ENCODE measurements at places on chromosomes 11 and 22. TPM values are rescaled to one million over a fixed set of nuclear protein-coding genes. Genes with fewer than 3 reads are reported as not detected.

DNA sequence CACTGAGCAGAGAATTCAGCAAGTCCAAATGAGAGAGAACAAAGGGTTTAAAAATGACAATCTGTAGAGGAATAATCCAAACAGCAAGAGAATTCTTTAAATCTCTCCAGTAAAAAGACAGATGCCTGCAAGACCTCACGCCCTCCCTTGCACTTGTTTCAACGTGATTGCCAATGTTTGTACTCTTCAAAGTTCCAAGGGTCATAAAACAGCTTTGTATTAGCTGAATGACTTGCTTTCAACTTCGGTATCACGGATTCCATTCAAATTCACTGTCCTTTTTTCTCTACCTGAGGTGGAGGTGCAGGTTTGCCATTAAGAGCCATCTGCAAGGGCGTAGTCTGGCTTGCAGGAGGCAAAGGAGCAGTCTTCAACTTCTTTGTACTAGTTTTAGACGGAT, 41.1 kb upstream of the CHRNA10 start:
- no peak for DNase-seq

DNA sequence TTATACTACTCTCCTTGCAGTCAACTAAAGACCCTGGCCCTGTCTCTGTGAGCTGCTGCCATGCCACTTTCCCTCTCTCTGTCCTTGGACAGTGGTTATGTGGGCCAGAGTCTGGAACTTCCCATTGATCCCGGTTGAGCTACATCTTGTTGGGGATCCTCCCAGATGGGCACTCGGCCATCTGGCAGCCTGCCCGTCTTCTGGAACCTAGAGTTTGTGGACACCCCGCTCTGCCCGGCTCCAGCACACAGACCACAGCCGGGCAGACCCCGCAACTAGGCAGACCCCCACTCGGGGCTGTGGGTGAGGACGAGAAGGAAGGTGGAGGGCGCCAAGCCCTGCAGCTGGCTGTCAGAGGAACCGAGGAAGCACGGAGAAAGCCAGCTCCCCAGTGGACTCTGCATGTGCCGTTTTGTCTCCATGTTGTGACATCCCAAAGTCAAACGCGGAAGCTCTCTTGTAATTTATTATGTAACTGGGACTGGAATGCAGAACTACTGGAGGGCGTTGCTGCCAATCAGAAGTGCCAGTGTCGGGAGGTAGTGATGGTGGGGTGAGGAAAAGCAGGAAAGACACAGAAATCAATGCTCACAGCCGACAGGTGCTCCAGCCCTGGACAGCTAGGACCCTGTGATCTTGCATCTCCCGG, 207.7 kb downstream of the CEP164 start:
- no peak for DNase-seq

GRCh38 chr11:69598147-69598546, 42.8 kb upstream of the CCND1 start:
- no peak for DNase-seq

- DNase-seq, result no peak
These were observed 10.3 kb upstream of the GAS2 start for GRCh38 chr11:22656130-22656529.

GRCh38 chr11:1042626-1043562, 6.4 kb upstream of the MUC6 start:
- no peak for DNase-seq

DNA sequence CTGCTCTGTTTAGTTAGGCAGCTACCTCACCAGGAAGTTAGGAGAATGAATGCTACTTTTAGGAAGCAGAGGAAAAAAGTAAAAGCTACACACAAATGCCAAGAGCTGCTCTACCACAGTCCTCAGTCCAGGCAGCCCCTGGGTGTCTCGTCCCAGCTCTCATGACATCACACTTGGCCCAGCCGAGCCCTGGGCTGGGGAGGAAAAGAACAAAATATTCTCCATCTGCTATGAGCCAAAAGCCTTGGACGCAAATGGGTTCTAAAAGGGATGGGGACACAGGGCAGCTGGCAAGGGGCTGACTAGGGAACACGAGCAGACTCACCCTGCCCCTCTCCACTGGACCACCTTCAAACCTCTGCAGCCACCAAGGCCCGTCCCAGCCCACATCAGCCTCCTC, 26.1 kb downstream of the TMEM184B start:
- no peak for DNase-seq

DNA sequence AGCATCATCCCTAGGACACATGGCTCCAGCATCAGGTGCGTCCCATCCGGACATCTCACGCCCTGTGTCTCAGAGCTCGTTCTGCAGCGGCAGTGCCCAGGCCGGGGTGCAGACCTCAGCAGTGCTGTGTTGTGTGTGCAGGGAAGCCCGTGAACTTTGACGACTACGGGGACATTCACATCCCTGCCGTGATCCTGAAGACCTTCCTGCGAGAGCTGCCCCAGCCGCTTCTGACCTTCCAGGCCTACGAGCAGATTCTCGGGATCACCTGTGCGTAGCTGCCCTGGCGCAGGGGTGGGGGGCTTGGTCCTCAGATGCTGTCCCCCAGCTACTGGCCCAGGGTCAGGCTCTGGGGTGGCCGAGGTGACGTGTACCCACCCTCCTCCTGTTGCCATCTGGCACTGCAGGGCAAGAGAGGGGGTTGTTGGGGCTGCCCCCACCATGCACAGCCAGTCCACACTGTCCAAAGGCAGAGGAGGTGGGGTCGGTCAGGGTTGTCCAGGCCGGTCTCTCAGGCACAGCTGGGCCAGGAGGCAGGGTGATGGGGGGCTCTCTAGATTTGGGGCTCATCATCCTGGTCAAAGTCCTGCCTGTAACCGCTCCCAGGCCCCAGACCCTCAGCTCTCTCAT, 96.5 kb downstream of the ARHGAP8 start:
- no peak for DNase-seq

GRCh38 chr22:43533156-43533530, 121.3 kb downstream of the MPPED1 start:
- no peak for DNase-seq

DNA sequence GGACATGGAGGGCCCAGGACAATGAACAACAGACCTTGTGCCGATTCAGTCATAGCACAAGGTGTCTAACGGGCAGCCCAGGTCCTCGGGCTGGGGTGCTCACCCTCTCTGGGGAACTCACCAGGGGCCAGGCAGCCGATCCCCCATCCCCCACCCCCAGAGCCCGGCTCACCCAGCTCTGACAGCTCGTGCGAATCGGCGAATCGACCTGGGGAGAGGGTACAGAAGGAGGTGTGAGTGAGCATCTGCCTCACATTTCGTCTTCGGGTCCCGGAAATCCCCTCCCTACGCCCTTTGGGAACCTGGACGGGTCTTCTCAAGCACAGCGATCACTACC, 423 bp downstream of the PEX16 start:
- DNase-seq, result no peak

DNA sequence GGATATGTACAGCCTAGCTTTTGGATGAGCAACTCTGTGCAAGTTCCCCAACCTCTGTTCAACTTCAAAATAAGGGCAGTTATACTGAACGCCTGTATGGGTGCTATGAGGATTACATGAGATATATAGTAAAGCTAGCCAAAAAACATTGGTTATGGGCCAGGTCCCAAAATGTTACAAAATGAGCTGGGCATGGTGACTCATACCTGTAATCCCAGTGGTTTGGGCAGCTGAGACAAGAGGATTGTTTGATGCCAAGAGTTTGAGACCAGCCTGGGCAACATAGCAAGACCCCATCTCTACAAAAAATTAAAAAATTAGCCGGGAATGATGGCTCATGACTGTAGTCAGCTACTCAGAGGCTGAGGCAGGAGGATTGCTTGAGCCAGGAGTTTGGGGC, 118.4 kb downstream of the TEAD1 start:
- DNase-seq, result no peak

- no peak for DNase-seq
These were observed 24.9 kb downstream of the POLA2 start for GRCh38 chr11:65286686-65287085.

- no peak for DNase-seq
These were observed 1.5 kb upstream of the IL17RA start for GRCh38 chr22:17083255-17083654.

DNA sequence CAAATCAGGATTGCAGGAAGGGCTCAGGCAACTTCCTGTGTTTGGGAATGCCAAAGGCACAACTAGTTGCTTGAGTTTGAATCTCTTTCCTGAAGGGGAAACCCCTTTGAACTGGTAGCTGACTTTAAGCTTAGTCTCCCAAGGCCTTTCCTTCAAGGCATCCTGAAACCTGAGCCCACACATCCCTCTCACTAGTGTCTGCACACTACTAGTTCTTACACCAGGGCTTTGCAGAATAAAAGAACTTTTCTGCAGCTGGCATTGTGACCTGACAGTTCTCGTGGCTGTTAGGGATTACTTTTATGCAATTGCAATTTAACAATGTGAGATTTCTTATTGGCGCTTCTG, 95.4 kb downstream of the EXT2 start:
- DNase-seq, result no peak

GRCh38 chr11:19345519-19345847, 104.7 kb upstream of the E2F8 start:
- DNase-seq, result no peak

- DNase-seq, result no peak
These were observed 171.0 kb downstream of the NELL1 start for GRCh38 chr11:20840341-20840740.

The BRMS1 gene
- 46.0 TPM for total RNA-seq

The MTNR1B gene
- total RNA-seq, result not detected

The RTN4RL2 gene
- total RNA-seq, result not detected

The GPHA2 gene
- total RNA-seq, result not detected

The SAA2 gene
- not detected for total RNA-seq

The OR4C16 gene
- total RNA-seq, result not detected

The CSF2RB gene
- total RNA-seq, result 4.6 TPM
